ENCODE measurements at places on chromosomes 13 and 19.

GRCh38 chr19:3012621-3013262 is 16.3 kb downstream of the TLE2 start:
- no peak for DNase-seq

- DNase-seq, result no peak
These were observed 606.8 kb downstream of the DACH1 start for GRCh38 chr13:71260246-71260645.

DNA sequence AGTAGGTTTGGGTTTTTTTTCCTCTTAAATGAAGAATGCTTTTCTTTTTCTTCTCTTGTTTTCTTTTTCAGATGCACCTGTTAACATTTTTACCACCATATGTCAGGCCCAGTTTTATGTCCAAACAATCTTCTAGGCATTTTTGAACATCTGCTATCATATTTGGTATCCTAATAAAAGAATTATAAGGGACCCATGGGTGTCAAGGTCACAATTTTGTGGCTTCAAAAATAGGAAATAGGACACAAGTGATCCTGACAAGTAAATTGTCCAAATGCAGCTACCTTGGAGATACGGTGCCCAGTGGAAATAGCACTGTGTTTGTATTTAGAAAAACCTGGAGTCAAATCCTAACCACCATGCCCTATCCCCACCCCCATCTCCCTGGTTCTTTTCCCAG is 270.3 kb downstream of the MZT1 start:
- no peak for DNase-seq

- DNase-seq, result no peak
These were observed 25.3 kb downstream of the RAP2A start for GRCh38 chr13:97459215-97459777.

DNA sequence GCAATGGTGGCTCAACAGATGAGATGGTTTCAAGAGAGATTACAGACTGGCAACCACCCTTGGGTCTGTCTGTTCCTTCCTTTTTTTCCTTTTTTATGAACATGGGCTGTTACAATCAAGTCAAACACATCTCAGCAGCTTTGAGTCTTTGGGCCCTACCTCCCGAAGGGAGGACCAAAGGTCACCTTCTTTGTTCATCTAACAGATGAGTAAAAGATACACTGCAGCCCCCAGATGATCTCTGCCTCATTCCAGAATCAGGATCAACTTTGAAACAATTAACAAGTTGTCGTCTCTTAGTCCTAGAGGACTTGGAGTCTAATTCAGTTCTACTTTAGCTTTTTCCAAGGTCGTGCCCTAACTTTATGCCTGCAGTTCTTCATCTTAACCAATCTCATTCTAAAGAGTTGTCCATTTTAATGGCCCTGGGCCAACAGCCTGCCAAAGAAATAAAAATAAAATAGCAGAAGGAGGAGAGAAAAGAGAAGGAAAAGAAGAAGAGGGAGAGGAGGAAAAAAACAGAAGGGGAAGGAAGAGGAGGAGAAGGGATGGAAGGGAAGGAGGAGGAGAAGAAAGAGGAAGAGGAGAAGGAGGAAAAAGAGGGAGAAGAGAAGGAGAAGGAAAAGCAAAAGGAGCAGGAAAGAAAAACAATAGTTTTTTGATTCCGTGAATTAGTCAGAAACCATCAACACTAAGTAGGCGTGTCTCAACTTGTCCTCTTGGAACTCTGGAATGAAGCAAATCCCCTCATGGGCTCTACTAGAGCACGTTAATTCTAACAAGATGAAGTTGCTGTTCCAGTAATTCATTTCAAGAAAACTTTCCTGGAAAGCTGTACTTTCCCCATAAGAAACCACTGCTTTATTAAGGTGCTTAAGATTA is 281.2 kb downstream of the FOXO1 start:
- DNase-seq, result no peak

DNA sequence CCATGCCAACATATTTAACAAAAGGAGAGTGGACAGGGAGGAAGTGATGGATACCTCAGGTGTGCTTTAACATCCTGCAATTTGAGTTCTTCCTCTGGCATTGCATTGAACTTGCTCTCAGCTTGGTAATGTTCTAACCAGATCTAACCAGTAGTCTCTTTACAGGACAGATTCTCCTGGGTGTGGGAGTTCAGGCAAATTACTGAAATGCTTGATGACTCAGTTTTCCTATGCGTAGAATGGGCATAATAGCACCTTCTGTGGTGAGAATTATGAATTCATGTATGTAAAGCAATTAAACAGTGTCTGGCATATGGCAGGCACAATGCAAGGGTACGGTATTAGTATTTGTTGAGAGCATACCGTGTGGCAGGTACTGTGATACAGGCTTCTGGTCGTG is 3.6 kb downstream of the AKAP11 start:
- no peak for DNase-seq

GRCh38 chr13:64527561-64527960 is 2702.6 kb downstream of the PCDH9 start:
- no peak for DNase-seq

- no peak for DNase-seq
These were observed 2.4 kb upstream of the SIGLEC9 start for GRCh38 chr19:51122112-51122981.

GRCh38 chr19:3368848-3369336 is 2.5 kb downstream of the NFIC start:
- no peak for DNase-seq

- DNase-seq, result no peak
These were observed 6.2 kb downstream of the WASF3 start for GRCh38 chr13:26563713-26564112.

- DNase-seq, result no peak
These were observed 381.5 kb downstream of the MYO16 start for GRCh38 chr13:109010912-109011311.

DNA sequence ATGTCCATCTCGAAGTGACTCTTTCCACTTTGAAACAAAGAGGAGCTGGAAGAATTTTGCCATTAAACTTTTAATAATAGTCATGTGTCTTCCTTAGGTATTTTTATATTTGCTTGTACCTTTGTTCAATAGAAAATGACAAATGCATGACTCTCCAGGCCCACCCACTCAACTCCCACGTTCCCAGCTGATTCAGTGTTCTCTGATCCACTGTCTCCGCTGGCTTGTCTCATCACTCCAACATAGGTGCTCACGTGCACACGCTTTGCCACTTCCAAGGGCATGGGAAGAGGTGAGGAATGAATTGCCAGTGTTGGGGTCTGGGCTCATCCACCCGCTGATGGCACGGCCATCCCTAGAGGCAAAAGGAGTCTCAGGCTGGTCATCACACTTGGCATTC is 24.5 kb downstream of the RASL11A start:
- no peak for DNase-seq

GRCh38 chr19:45485305-45486077 is 11.4 kb downstream of the RTN2 start:
- peak; percentile 99 for DNase-seq

- DNase-seq, result no peak
These were observed 17.7 kb upstream of the DPY19L3 start for GRCh38 chr19:32387701-32388392.

DNA sequence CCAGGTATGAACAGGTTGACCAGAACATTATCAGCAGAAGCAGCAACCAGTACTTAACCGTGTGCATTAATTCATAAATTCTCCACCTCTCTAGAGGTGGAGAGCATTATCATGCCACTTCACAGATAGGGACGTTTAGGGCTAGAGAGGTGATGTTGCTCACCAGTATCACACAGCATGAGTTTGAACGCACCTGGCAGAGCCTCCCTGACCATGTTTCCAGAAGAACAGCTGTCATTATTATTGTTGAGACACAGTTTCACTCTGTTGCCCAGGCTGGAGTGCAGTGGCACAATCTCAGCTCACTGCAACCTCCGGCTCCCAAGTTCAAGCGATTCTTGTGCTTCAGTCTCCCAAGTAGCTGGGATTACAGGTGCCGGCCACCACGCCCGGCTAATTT is 6.8 kb downstream of the KANK2 start:
- no peak for DNase-seq

- no peak for DNase-seq
These were observed 140.6 kb downstream of the KDM4B start for GRCh38 chr19:5109560-5109959.

GRCh38 chr13:97440598-97441170 is 6.7 kb downstream of the RAP2A start:
- no peak for DNase-seq

GRCh38 chr19:19120308-19121231 is 17.7 kb downstream of the TMEM161A start:
- peak; percentile 53 for DNase-seq

DNA sequence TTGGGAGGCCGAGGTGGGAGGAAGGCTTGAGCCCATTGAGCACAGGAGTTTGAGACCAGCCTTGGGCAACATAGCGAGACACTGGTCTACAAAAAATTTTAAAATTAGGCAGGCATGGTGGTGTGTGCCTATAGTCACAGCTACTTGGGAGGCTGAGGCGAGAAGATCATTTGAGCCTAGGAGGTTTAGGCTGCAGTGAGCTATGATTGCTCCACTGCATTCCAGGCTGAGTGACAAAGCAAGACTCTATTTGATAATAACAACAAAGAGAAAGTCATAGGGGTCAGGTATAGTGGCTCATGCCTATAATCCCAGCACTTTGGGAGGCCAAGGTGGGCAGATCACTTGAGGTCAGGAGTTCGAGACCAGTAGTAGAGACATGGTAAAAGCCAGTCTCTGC is 4.6 kb upstream of the SLC44A2 start:
- DNase-seq, result no peak

- DNase-seq, result no peak
These were observed 754 bp downstream of the MAMSTR start for GRCh38 chr19:48718711-48719231.

- DNase-seq, result no peak
These were observed 73.4 kb downstream of the PCDH9 start for GRCh38 chr13:67156723-67157060.

DNA sequence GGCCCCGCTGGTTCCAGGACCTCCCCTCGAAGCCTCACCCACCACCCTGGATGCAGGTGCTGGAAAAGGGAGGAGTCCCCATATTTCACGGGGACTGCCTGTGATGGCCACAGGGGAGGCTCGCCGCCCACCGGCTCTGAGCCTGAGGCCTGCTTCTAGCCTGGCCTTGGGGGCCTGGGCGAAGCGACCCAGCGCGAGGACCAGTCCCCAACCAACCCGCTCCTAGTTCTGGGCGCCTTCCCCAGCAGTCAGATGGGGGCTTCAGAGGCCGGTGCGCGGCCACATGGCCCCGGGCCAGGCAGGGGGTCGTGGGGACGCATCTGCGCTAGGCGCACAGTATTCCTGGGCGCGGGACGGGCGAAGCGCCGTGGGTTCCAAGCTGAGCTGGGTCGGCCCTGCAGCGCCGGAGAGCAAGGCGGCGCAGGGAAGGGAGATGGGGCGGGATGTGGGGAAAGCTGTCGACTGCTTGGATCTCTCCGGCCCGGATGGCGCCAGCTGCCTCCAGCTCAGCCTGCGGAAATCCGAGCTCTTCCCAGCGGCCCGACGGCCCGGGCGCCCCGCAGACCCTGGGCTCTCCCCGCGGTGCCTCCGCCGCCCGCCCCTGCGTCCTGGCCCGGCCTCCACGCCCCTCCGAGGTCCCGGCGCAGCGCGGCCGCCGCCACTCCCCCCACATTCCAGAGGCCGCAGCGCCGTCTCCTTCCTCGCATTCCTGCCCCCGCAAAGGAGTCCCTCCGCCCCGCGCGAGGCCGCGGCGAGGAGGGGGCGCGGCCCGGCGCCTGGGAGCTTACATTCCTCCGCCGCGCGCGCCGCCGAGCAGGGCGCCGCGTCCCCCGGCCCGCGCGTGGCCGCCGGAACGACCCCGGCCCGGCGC is at the start of gene WTIP:
Gene WTIP, plus strand, starts transcription at position 788 of the 871 bp plus-strand sequence. CDS start 217 bp downstream, outside the sequence.
- DNase-seq, result no peak

GRCh38 chr19:31334849-31335624 is 14.2 kb downstream of the TSHZ3 start:
- DNase-seq, result no peak

DNA sequence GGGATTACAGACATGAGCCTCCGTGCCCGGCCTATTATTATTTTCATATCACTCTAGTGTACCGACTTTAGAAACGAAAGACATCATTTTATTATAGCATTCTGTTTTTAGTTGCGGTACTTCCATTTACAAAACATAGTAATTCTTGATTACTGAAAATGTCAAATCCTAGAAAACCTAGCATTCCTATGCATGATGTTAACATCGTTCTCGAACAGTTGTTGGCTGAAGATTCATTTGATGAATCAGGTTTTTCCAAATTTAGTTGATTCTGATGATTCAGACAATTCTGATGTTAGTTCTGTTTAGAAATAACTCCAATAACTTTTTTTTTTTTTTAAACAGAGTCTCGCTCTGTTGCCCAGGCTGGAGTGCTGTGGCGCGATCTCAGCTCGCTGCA is 11.5 kb upstream of the MTRF1 start:
- no peak for DNase-seq

GRCh38 chr19:30444253-30444671 is 72.1 kb downstream of the ZNF536 start:
- no peak for DNase-seq

DNA sequence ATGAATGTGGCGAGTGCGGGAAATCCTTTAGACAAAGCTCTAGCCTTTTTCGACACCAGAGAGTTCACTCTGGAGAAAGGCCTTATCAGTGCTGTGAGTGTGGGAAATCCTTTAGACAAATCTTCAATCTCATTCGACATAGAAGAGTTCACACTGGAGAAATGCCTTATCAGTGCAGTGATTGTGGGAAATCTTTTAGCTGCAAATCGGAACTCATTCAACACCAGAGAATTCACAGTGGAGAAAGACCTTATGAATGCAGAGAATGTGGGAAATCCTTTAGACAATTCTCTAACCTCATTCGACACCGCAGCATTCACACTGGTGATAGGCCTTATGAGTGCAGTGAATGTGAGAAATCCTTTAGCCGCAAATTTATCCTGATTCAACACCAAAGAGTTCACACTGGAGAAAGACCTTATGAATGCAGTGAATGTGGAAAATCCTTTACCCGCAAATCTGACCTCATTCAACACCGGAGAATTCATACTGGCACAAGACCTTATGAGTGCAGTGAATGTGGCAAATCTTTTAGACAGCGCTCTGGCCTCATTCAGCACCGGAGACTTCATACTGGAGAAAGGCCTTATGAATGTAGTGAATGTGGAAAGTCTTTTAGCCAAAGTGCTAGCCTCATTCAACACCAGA is 5.7 kb downstream of the ZNF551 start:
- no peak for DNase-seq

GRCh38 chr19:35462476-35462953 is 14.5 kb downstream of the FFAR2 start:
- peak; percentile 78 for DNase-seq

- DNase-seq, result peak; percentile 74
These were observed 29.7 kb downstream of the NAXD start for GRCh38 chr13:110644892-110645521.

GRCh38 chr19:30743702-30744101 is 371.5 kb downstream of the ZNF536 start:
- no peak for DNase-seq

All from activated naive CD4-positive, alpha-beta T cell treated with anti-CD3 and anti-CD28 coated beads, Interleukin-2, amount 10 ng/mL, durations not matched to agents 7 days and 5 days (primary cell).